ENCODE measurements at places on chromosomes 11 and 22.

DNA sequence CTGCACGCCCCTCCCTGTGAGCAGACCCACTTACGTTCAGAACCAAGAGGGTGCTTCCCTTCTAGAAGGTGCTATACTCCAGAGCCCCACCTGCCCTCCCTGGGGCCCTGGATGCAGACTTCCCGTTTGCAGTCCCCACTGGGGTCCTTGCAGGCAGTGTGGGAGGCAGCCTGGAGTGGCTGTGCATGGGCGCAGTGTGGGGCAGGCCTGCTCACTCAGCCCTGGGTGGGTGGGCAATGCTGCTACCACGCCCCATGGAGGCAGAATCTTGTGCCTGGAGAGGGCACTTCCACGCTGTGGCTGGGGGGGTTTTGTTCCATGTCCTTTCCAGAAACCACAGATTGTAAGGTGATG, 116.2 kb downstream of the KCNQ1OT1 start:
- no peak for DNase-seq

DNA sequence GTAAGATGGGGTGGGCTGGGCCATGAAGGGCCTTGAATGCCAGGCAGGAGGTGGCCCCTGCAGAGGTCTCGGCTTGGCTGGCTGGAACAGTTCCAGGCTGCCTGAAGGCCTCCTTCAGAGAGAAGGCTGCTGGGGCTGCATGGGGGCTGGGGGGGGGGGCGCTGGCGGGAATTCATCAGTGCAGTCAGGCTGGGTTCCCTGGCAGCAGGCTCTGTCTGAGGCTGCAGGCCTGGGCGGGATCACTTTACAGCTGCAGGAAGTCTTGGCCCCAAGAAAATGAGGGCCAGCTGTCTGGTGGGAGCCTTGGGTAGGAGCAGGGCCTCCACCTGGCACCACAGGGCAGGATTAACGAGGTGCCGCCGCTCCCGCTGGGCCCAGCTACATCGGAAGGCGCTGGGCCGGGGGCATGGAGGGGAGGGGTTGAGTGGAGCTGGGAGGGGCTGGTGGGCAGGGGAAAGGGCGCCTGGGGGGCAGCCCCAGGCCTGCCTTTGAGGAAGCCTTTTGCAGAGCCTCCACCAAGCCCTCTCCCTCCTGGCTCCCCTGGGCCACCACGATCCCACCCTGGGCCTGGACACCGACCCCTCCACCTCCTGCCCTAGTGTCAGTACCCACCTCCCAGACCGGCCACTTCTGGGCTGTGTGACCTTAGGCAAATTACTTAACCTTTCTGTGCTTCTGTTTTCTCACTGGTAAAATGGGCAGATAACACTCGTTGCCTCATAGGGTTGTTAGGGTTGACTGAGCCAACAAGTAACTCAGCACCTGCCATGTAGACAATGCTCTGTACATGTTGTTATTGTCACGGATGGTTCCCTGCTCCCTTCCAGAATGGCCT, 31.0 kb upstream of the HMOX1 start:
- DNase-seq = no peak

DNA sequence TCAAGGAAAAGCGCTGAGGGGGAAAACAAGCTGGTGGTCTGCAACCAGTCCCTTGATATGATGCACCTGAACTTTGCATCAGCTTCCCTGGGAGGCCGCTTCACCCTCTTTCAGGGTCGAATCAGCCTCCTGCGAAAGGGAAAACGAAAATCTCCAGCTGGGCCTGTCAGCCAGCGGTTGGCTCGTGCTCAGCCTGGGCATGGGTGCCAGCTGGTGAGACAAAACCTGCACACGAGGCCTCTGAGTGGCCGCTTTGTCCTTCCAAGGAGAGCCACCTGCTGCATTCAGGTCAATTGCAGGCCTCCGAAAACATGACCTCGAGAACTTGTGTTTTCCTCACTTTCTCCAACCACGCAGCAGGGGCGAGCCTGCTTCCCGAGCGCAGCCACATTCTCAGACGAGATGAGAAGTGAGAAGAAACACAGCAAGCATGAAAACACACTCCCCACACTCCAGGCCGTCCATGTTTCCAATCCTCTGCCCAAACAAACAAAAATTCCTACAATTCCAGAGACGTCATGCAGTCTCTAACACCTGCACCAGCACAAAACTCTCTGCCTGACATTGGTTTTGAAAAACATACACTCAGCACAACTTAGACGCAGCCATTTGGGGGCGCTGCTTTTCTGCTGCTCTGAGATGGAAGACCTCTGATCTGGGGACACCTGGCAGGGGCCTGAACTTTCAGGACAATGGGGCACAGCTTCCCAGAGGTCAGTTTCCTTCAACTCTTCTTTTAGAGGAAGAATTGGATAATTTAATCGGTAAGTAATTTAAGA, 77.1 kb downstream of the DHCR7 start:
- DNase-seq = no peak

GRCh38 chr11:93524858-93525257, 18.3 kb downstream of the SMCO4 start:
- no peak for DNase-seq

GRCh38 chr11:23288003-23288783, 427.9 kb upstream of the CCDC179 start:
- DNase-seq = no peak
